Left ventricle myocardium inferior (tissue), 1 donor: ENCODE measurements at places on chromosomes 1 and 21. TPM values are rescaled to one million over a fixed set of nuclear protein-coding genes. Genes with fewer than 3 reads are reported as not detected.

DNA sequence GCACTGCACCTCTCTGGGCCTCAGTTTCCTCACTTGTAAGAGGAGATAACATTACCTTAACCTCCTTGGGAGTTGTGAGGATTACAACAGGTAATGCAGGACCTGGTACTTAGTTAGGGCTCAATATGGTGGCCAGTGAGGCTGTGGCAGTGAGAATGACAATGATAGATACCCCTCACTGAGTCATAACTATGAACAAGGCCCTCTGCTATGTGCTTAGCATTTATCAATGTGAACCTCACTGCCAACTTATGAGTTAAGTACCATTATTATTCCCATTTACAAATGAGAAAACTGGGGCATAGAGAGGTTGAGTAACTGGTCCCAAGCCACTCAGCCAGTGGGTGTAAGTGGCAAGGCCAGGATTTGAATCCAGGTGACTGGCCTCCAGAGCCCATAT lies 64.4 kb downstream of the HMGB4 start:
- DNase-seq = no peak

- no peak for DNase-seq
Measured at GRCh38 chr1:70156529-70157120, 48.8 kb downstream of the LRRC40 start.

- DNase-seq = no peak
Measured at GRCh38 chr1:31376375-31377134, 3.7 kb upstream of the FABP3 start.

The PDZK1 gene
- 0.16 TPM for total RNA-seq

The OR2T6 gene
- not detected for total RNA-seq

The ZZZ3 gene
- 37.8 TPM for total RNA-seq
